ENCODE measurements at places on chromosomes 12 and 14. TPM values are rescaled to one million over a fixed set of nuclear protein-coding genes. Genes with fewer than 3 reads are reported as not detected.

Gene ACSM4
- total RNA-seq: not detected

Gene KRT77
- not detected for total RNA-seq

Gene SRRM4
- total RNA-seq: 0.06 TPM

Gene MYF5
- total RNA-seq: not detected

Gene PTPRB
- 71.6 TPM for total RNA-seq

DNA sequence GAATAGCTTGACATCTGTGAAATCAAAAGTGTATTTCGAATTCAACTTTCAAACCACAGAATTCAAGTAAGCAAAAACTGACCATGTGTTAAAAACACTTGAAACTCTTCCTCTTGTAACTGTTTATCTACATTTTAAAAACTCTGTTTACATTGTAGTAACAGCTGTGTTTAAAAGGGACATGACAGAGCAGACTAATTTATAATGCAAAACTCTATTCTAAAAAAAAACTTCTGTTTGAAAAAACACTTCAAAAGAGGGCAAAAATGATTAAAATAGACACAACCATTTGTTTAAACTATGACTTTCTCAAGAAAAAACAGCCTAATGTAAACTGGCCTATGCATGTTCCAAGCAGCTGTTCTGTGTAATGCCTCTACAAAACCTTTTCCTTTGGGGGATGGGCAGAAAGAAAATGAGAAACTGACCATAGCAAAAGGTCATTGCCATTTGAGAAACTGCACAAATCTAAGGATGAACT is 149.1 kb upstream of the HMGA2 start:
- no peak for DNase-seq

GRCh38 chr12:85191-85666 is 18.7 kb downstream of the IQSEC3 start:
- DNase-seq: no peak

- DNase-seq: no peak
Observed at GRCh38 chr12:6384499-6385436, 806 bp downstream of the LTBR start.

DNA sequence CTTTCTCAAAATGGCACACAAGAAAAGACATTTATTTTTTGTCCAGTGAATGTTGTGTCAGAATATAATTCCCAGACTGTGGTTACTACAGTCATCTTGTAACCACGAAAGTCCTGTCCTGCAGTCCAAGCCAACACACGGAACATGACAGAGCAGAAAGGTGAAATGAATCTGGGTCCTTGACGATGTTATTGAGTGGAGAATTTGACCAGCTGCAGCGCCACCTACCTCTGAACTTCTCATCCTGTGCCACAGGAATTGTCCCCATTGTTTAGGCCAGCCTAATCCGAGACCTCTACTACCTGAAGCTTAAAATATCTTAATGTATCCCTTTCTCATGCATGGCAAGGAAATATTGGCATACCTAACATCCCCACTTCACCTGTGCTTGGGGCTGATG is 64.1 kb upstream of the OTX2 start:
- DNase-seq: peak; percentile 29

DNA sequence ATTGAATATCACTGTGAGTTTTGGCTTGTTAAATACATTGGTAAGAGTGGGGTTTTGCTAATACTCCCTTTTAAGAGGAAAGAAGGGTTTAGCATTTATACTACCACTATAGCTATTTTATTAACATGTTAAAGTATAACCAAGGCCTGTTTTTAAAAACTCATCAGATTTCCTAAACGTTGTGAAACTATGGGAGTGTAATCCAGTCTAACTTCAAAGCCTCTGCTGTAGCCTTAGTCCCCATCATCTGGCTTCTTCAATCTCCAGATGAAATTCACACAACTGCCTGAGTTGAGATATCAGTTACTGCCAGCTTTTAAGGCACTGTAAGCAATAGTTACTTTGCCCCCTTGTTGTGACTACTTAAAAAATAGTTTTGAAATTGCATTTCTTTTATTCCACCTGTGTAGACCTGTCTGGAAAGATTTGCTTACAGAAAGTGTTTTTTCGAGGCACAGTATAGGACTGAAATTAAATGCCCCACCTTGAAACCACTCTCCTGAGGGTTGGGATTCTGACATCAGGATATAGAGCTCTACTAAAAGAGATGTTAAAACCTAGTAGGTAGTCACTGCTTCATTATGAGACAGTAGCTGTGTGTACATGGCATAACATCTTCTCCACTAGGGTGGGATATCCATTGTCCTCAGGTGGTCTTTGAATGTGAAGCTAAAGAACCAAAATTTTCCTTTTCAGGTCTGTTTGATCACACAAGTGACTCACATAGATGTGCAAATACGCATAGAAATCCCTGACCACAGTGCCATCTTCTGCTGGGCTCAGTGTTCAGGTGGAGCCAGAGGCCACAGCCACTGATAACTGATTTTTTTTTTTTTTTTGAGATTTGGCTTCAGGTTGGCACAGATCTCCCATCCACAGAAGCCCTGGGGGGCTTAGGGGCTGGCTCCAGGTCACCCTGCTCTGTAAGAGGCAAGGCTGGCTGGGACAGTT is 125.5 kb downstream of the DAAM1 start:
- DNase-seq: no peak

DNA sequence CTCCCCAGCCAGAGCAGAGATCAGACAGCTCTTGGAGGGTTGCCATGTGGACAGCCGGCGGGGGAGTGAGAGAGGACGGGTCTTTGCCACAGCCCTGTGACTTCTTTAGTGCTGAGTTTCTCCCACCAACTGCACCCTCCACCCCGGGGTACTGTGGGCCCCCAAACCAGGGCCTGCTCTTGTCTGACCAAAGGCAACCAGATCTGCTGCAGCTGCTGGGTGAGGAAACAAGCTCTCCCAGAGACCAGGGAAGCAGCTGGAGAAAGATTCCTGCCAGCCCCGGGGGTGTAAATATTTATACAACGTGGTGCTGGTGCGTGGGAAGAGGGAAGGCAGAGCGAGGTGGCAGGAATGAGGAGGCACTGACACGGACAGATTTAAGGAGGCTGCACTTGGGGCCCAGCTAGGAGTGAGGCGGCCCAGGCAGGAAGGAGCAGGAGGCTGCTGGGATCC is 14.3 kb upstream of the ZFP36L1 start:
- peak; percentile 87 for DNase-seq

GRCh38 chr12:119949145-119949544 is 39.9 kb upstream of the BICDL1 start:
- DNase-seq: no peak

DNA sequence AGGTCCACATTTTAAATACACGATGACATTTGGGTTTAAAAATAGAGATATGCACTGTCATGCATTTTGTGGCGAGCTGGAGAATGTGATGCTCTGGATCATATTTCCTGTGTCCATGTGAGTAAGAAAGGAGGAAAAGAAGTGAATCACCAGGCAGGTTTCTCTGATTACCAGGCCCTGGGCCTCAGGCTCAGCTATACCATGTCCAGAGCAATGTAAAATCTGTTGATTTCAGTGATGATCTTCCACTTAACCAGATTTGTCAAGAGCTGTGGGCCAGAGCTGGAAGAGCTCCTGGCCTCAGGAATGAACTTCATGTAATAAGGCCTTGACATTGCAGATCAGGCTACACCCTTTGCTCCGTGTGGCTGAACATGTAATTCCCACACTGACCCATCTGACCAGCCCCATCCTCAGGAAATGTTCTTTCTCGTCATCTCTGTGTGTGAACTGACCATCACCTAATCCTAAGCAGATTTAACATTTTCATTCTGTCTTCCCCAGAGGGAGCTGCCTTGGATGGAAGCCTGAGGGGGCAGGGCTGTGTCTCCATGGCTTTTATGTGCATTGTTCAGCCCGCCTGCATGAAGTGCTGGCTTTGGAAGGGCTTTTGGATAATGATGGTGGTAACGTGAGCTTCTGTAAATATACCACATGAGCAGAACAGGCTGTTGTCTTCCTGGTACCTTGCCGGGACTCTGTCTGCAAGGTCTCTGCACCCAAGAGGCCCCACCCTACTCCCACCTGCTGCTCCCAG is 54.5 kb downstream of the CRACR2A start:
- DNase-seq: peak; percentile 73

- no peak for DNase-seq
Observed at GRCh38 chr14:75138492-75138891, 11.6 kb upstream of the NEK9 start.

GRCh38 chr12:62986844-62987243 is 51.9 kb upstream of the PPM1H start:
- no peak for DNase-seq

DNA sequence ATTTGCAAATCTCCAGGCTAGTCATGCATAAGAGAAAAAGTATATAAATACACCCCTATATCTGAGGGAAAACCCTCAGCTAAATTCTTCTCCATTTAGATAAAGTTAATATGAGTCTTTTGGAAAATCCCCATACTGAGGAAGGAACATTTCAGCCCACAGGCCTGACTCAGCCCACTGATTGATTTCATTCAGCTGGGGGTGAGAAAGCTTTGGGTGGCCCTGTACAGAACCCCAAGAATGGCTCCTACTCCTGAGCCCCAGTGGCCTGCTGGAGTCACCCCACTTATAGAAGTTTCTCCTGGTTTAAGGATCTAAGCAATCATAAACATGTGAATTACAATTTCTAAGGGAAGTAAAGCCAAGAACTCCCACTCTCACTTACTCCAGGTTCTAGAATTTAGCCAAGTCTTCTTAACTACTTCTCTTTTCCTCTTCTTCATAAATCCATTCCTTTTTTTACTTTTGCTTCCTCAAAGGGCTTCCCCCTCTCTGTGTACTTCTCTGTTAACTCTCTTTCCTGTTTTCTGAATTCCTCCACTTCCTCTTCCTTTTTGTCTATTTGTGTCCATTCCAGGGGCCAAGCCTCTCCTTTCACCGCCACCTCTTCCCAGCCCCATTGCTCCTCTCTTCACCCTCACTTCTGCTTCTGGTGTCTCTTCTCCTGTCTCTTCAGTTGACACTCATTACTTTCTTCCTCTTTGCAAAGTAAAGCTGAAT is 21.0 kb downstream of the RTN1 start:
- DNase-seq: no peak

GRCh38 chr14:62768753-62769152 is 276.5 kb downstream of the KCNH5 start:
- DNase-seq: no peak

- DNase-seq: no peak
Observed at GRCh38 chr12:65643595-65644386, 180.5 kb upstream of the HMGA2 start.

Measured in kidney (tissue), 22 donors.